ENCODE measurements at places on chromosomes 1 and 21.

GRCh38 chr1:192969091-192969490 lies 90.1 kb downstream of the UCHL5 start:
- DNase-seq, result no peak

DNA sequence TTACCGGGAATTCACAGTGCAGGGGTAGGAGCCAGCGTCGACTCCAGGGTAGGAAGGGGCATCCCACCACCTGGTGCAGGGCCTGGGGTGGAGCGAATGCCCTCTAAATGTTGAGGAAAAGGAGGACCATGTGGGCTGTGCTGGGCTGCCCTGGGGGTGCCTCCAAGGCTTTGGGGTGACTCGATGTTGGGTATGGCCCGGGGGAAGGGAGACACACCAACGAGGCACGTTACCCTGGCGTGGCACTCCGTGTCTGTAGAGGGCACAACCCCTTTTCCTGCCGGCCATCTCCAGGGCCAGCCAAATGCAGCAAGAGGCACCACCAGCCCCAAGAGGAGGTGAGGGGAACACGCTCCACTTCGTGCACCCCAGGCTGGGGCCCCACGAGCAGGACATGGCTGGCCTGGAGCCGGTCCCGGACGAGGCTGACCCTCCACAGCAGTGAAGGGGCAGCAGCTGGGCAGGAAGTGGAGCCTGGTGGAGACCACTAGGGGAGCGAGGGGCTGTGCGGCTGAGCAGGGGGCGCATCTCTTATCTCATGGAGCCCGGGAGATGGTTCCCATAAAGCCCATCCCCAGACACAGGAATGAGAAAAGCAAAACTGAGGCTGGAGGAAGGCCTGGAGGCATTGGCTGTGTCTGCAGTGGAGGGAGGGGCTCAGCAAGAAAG lies 11.2 kb downstream of the ACTRT2 start:
- no peak for DNase-seq

DNA sequence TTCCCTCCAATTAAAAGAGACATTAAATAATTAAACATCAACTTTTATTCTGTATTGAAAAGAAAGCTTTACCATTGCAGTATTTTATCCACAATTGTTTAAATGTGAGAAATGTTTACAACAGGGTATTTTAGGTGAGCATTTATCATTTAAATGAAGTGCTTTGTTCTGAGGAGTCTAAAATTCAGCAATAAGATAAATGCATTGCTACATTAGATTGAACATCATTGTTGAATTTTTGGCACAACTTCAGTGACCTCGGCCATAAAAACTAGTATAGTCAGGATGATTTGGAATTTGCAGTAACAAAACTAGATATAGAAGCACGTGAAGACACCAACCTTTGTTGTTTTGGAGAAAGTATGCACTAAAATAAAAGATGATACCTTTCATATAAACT lies 692.9 kb downstream of the USP25 start:
- DNase-seq, result no peak

GRCh38 chr21:21406921-21407320 lies 408.7 kb downstream of the NCAM2 start:
- no peak for DNase-seq

- no peak for DNase-seq
Measured at GRCh38 chr1:175478217-175478616, 265.2 kb downstream of the TNR start.

DNA sequence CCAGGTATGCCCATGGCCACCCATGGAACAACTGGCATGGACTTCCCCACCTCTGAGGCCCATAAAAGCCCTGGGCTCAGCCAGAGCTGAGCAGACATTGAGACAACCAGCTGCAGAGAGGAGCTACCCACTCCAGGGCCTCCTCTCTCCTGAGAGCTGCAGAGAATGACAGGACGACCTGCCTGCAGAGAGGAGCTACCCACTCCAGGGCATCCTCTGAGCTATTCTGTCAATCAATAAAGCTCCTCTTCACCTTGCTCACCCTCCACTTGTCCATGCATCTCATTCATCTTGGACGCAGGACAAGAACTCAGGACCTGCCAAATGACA lies 43.4 kb downstream of the MATN1 start:
- no peak for DNase-seq

- peak; percentile 92 for DNase-seq
Measured at GRCh38 chr1:229129301-229130027, 141.4 kb upstream of the RAB4A start.

- DNase-seq, result no peak
Measured at GRCh38 chr1:1929102-1929638, 10.1 kb upstream of the TMEM52 start.

DNA sequence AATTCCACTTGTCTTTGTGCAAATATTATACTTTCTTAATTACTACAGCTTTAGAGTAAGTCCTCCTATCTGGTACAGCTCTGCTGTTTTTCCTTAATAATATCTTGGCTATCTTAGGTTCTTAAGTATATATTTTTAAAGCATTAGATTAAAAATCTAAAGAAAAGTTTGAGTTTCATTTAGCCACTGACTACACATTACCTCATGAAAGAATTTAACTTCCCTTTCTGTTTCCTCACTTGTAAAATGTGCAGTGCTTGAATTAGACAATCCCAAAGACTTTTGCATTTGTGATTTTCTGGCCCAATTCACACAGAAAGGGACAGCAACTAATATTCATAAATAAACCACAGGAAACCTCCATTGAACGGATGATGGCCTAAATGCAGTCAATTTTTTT lies 126.4 kb upstream of the SAMSN1 start:
- DNase-seq, result no peak

GRCh38 chr1:210814382-210815123 lies 319.4 kb downstream of the KCNH1 start:
- no peak for DNase-seq

DNA sequence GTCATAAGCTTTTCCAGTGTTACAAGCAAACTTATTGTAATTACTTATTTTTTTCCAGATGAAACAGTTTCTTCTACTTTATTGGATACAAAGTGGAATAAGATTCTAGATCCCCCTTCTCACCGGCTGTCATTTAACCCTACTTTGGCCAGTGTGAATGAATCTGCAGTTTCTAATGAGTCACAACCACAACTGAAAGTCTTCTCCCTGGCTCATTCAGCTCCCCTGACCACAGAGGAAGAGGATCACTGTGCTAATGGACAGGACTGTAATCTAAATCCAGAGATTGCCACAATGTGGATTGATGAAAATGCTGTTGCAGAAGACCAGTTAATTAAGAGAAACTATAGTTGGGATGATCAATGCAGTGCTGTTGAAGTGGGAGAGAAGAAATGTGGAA lies 95.5 kb downstream of the ZFYVE9 start:
- DNase-seq, result no peak

DNA sequence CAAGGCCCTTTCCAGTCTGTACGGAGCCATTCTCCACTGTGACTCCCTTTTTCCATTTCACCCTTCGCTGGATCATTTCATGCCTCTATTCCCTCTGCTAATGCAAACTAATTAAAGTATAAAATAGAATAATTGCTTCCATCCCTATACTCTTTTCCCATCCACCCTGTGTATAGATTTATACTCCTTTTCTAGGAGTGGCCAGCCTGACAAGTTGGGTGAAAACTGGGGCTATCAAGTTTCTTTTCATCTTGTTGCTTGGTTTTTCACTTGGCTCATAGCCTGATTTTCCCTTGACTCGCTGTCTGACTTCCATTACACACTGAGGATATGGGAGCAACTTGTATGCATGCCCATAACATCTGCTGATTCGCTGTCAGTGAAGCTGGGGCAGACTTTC lies 107.0 kb downstream of the PLXNA2 start:
- DNase-seq, result no peak

GRCh38 chr1:63824451-63824850 lies 50.6 kb downstream of the ROR1 start:
- DNase-seq, result no peak

DNA sequence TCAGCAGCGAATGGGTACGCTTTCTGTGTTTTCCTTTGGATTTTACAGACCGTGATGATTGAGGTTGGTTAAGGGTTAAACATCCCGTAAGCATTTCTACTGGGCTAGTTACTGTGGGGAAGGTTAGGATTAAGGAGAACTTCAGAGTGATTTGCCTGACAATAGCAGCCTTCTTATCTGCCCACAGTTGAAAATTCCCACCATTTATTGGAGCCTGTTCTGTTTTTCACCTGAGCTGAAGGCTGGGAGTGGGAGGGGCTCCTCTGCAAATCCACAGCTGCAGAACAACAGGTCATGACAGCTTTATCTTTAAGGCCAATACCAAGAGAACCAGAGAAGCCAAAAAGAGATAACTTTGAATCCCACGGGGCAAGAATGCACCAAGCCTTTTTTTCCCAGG lies 168.6 kb downstream of the KAZN start:
- DNase-seq, result no peak

DNA sequence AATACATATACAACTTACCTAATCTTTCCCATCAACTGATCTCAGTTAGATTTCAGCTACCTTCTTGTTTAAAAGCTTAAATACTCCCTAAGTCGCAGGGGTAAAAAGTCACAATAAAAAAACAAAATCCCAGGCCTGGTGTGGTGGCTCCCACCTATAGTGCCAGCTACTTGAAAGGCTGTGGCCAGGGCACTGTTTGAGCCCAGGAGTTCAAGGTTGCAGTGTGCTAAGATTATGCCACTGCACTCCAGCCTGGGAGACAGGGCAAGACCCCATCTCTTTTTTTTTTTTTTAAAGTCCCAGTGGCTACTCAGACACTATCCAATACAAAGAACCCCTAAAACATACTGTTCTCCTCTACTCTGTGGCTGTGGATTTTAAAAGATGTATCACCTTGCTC lies 228.3 kb downstream of the DENND1B start:
- no peak for DNase-seq

- DNase-seq, result no peak
Measured at GRCh38 chr21:27246741-27247140, 279.9 kb upstream of the ADAMTS5 start.

GRCh38 chr1:110668549-110668948 lies 6.2 kb downstream of the KCNA3 start:
- no peak for DNase-seq

DNA sequence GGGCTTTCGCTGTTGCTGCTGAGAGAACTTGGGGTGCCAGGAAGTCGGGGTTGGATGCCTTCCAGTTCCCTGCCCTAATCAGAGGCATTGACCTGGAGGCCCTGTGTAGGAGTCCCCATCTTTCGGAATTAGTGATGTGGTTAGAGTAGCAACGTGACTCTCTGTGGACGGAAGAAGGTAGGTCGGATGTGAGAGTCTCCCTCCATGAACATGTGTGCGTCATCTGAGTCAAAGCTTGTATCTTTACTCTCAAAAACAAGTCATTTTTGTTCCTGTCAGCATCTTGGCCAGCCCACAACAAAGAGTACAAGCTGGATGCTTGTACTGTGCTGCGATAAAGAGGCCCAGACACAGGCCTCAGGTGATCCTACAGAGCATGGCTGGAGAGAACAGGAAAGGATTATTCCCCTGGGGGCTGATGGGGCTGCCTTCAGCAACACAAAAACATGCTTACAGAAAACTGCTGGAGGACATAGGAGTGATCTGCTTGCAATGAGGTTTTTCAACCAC lies 31.0 kb upstream of the IL10 start:
- peak; percentile 95 for DNase-seq

- no peak for DNase-seq
Measured at GRCh38 chr1:18870957-18871356, 11.5 kb upstream of the TAS1R2 start.

GRCh38 chr1:31700468-31701090 lies 3.2 kb downstream of the COL16A1 start:
- DNase-seq, result no peak

GRCh38 chr1:200428482-200429205 lies 18.8 kb upstream of the ZNF281 start:
- DNase-seq, result no peak

DNA sequence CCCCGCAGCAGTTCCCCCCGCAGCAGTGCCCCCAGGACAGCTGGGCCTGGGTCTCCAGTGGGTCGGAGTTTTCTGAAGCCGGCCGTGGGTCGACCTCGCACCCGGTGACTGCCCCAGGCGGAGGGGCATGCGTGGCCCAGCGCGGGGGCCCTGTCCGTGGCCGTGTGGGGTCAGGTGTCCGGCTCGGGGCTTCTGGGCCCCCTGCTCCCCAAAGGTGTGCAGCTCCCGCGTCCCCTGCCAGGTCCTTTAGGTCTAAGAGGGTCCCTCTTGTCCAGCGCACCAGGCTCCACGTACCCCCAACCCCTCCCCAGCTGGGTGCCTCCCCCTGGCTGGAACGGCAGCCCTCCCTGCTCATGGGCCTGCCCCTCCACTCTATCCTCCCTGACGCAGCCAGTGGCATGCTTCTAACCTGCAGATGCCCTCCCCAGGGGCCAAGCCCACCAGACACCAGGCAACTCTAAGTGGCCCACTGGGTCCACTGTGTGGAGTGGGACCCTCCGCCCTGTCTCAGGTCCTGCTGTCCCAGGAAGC lies 5.9 kb upstream of the HES4 start:
- DNase-seq, result no peak

GRCh38 chr1:234975941-234976860 lies 152.4 kb downstream of the TOMM20 start:
- DNase-seq, result no peak

DNA sequence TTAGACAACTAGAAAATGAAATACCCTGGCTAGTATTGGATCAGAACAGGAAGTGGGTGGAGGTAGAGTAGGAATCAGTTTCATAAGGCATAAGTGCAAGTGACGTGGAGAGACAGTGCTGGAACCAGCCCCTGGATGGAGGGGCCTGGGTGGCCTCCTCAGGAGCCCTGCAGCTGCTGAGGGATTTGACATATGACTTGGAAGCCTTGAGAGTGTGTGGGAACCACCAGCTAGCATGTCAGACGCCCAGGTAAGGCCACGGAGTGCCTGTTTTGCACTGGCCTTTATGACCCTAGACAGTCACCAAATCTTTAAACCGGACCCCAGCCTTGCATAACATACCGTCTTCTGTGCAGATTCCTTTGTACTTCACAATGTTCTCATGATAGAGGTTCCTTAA lies 94.4 kb downstream of the RAVER2 start:
- DNase-seq, result no peak

DNA sequence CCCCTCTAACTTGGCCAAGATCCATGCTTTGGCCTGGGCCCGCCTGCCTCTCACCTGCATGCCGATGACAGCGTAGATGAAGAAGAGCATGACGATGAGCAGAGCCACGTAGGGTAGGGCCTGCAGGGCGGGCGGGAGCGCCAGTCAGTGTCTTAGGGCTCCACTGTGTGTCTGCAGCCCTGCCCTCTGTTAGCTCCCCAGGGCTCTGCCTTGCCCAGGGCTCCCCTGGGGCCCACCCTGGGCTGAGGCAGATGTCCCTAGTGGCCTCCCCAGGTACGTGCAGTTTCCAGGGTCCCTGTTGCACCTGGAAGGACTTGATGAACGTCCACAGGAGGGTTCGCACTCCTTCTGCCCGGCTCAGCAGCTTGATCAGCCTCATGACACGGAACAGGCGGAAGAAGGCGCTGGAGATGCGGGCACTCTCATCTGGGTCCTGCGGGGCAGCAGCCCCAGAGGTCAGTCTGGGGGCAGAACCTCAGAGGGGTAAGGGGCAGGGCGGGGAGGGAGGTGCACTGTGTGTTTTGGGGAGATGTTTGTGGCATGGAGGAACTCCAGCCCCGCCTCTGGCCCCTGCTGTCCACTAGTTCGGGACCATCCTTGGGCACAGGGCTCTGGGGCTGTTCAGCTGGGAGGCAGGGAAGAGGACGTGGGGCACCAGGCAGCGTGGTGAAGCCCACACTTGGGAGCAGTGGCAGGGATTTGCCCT lies 29.8 kb upstream of the KIF21B start:
- DNase-seq, result no peak

- peak; percentile 71 for DNase-seq
Measured at GRCh38 chr1:234212764-234213657, 160.2 kb upstream of the COA6 start.

- peak; percentile 26 for DNase-seq
Measured at GRCh38 chr1:69700770-69701169, 133.0 kb downstream of the LRRC7 start.

GRCh38 chr1:77308889-77309621 lies 27.2 kb downstream of the AK5 start:
- DNase-seq, result no peak

Data from Jurkat, Clone E6-1 (cell line).